Mesenchymal stem cell (in vitro differentiated cells and primary cell): ENCODE measurements at places on chromosomes 5 and 9.

- DNase-seq = no peak
These were observed 178.1 kb downstream of the TMEM161B start for GRCh38 chr5:88090506-88090905.

- DNase-seq = no peak
These were observed 198.1 kb downstream of the ENC1 start for GRCh38 chr5:74442466-74442865.

- peak; percentile 72 for DNase-seq
These were observed at the start of gene PDZD2 for GRCh38 chr5:31638748-31639418. Gene PDZD2 (plus strand): TSS chr5:31639131.

DNA sequence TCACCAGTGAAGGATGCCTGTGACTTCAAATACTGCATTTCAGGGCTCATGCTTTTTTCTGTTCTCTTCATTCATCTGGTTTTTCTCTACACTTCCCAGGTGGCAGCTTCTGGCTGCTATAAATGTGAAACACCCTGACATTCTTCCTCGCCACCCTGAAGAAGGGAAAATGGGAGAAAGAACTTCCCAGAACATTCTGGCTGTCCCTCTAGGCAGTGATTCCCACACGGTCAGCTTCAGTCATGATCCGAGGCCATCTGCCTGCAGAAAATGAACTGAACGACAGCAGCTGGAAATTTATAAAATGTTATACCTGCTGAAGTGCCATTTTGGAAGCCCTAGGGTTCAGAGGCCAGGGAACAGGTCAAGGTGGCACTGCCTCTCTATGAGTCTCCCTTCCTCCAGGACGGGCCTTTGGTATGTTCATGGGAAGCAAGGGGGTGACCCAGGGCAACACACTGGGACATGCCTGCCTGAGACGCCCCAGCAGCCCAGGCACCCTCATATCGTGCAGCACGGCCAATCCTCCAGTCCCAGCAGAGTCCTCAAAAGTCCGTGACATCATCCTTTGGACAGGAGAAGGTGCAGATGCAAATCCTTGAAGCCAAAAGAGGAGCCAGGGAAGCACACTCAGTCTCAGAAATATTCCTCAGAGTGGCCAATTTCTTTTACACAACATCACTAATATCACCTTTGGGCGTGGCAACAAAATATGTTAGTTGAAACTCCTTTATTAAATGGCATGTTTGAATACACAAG is 107.1 kb downstream of the SEMA5A start:
- DNase-seq = no peak

- DNase-seq = peak; percentile 15
These were observed 122.8 kb downstream of the SIL1 start for GRCh38 chr5:139075066-139076050.

DNA sequence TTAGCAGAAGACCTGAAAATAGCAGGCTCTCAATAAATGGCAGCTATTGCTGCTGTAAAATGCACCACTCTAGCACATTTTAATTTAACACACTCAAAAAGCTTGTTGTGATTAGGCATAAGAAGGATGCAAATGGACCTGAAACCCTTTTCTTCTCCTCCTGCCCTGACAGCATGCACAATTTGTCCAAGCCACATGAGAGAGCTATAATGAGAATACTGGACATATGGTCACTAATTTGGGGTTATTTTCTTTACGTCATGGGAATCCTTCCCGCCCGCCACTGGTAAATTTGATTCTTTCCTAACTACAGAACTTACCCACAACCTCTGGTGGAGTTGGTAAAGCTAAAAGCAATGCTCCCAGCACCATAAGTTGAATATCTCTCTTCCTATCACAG is 62.1 kb downstream of the TRIM32 start:
- DNase-seq = no peak

GRCh38 chr9:129604766-129605163 is 16.1 kb downstream of the C9orf50 start:
- no peak for DNase-seq

GRCh38 chr5:180090098-180090768 is 18.7 kb upstream of the RNF130 start:
- DNase-seq = peak; percentile 80

DNA sequence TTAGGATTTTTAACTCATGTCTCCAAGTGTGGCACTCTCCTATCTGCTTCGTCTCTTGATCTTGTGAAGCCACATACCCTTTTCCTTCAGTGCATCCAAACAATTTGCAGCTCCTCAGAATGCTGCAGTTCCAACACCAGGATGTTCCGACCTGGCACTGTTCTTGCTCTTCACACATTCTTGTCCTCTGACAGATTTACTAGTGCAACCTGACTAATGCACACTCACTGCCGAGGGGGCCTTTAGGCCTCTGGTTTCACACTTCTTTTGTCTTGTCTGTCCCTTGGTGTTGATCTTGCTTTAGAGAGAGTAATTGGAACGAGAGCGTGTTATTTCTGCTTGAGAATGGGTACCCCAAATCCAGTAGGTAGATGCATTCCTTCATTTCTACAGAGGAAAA is 15.0 kb downstream of the ARHGAP26 start:
- DNase-seq = no peak

GRCh38 chr9:81477669-81478068 is 211.7 kb downstream of the TLE1 start:
- DNase-seq = no peak
